Muscle of back (tissue), 13 donors: ENCODE measurements at places on chromosomes 5 and 9.

GRCh38 chr9:88049677-88050307 lies 75.5 kb upstream of the CDK20 start:
- no peak for DNase-seq

GRCh38 chr5:133905424-133905823 lies 63.0 kb downstream of the C5orf15 start:
- no peak for DNase-seq

DNA sequence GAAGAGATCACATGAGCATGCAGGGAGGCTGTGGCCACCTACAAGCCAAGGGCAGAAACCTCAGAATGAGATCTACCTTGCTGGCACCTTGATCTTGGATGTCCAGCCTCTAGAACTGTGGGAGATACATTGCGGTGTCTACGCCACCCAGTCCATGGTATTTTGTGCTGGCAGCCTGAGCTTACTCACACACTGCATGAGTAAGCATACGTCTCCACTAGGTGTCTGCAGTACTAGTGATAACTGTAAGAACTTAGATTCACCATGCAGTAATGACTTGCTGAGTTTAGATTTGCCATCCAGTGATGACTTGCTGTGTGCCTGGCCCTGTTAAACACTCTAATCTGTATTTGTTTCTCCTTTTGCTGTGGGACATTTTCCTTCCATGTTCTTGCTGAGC lies 417.7 kb downstream of the GADD45G start:
- no peak for DNase-seq

DNA sequence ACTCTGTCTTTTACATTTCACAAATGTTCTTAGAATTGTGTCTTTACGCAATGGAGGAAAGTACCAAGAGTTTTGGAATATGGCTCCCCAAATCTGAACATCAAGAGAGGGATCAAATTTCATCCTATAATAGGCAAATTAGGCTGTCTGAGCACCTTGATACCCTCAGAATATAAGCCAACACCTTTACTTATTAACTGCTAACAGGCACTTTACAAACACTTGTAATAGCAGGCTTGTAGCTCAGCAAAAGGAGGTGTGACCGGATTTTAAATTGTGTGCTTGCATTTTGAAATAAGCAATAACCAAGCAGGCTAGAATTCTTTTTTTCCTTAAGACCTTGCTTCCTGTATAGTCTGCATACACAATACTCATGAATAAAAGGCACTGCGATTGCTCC lies 92.0 kb downstream of the ATP10B start:
- no peak for DNase-seq

- DNase-seq = peak; percentile 59
These were observed 76.8 kb downstream of the STK10 start for GRCh38 chr5:172110921-172111851.

DNA sequence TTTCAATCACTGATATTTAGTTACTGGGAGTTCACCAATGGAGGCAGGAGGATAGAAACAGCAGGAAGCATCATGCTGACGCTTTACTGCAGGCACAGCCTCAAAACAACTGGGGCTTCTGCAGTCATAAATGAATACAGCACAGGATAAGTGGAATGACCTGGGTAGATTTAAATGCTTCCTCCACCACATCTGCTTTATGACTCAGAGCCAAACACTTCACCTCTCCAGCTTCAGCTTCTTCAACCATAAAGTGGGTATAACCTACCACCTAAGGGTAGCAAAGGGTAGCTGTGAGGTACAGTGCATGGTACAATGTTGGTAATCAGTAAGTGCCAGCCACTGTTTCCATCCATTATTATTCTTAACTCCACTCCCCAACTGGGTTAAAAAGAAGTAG lies 28.4 kb downstream of the RASEF start:
- DNase-seq = no peak

GRCh38 chr5:177462021-177462670 lies 11.3 kb downstream of the DBN1 start:
- no peak for DNase-seq

DNA sequence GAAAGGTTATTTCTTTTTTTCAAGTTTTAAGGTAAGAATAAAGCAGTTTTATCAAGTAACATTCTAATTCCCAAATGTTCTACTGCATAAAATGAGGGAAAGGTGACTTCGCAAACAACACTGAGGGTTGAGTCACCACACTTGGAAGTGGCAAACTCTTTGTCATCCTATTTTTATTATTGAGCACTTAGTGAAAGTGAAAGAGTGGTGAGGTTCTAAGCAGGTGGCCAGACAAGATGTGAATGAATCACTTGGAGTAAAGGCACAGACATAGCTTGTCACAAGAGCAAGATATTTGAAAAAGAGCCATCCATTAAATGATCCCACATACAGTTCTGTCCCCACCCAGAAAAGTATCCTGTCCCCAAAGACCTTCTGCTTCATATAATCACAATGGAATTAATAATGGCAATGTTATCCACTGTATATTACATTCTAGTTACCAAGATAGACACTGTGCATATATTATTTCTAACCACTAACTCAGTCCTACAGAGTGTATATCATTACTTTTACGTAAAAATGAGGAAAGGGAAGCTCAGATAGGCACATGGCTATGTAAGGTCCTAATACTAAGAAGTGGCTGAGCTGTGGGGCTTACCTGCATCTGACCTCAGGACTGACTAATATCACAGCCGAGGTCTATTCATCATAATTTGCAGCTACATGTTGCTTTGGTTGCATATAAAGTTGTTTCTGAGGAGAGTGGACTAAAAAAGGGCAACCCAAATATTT lies 730.4 kb upstream of the MEF2C start:
- no peak for DNase-seq

- no peak for DNase-seq
These were observed 4.7 kb upstream of the SUSD1 start for GRCh38 chr9:112179816-112180215.

- no peak for DNase-seq
These were observed 156.9 kb downstream of the PAM start for GRCh38 chr5:102911973-102912372.

- no peak for DNase-seq
These were observed 430 bp upstream of the MSH3 start for GRCh38 chr5:80654054-80654390.

GRCh38 chr9:89408628-89409101 lies 89.2 kb downstream of the SEMA4D start:
- DNase-seq = no peak

DNA sequence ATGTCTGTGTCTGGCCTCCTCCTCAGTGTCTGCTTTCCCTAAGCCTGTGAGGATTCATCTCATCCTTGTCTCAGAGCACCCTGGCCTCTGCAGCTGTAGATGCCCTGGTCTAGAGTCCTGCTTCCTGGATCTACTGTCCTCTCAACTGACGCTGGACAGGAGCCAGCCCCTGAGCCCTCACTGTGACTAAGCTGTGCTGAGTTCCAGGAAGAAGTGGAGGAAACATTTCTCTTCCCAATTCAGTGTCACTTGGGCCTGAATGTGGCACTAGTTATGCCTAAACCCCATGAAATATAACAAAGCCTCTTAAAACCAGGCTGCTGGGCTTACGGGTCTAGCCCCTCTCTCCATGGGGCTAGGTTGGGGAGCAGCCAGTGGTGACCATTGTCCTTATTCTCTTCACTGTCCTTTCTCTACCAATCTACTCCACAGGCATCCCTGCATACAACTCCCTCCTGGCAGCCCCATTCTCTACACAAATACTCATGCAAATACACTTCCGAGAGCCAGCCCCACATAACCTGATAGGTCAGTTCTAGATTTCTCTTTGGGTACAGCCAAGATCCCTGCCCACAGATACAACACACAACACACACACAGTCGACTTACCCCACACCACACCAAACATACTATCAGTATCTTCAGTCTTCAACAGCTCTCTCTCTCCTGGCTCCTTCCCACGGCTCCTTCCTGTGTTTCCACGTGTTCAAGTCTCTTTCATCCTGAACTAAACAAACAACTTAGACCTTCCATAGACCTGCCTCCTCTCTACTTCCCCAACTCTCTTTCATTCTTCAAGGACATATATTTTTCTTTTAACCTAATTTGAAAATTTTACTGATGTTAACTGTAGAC lies 220.8 kb downstream of the SNX18 start:
- DNase-seq = no peak

GRCh38 chr5:135161221-135161620 lies 127.2 kb upstream of the PITX1 start:
- no peak for DNase-seq

DNA sequence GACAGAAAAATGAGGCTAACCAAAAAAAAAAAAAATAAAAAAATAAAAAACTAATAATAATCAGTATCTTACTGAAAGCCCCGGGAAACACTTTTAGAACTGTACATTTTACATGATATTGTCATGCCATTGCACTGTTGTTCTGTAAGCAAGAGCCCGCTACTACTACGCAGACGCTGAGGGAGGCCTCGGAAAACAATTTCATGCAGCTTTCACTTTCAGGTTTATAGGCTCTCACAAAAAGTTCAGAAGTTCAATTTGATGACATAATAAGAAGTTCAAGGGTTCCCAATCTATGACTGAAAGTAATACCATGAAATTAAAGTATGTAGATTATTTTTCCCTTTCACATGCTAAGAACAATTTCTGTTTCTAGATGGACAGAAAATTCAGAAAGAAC lies 318.3 kb upstream of the ITGA1 start:
- DNase-seq = no peak

DNA sequence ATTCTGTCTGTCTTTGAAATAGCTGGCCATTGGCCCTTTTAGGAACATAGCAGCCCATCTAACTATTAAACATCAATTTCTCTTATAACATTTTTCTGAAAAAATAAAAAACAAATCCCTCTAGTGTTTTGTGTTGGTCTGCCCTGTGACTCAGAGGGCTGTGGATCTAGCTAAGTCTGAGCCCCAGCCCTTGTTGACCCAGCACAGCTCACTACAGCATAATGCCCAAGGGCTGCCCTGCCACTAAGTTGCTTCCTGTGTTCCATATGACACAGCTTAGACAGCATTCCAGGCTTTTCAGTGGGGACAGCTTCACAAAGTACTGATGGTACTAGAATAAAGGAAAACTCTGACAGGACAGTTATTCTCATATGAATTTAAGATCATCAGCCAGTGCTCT lies 136.0 kb downstream of the SCAMP1 start:
- no peak for DNase-seq

DNA sequence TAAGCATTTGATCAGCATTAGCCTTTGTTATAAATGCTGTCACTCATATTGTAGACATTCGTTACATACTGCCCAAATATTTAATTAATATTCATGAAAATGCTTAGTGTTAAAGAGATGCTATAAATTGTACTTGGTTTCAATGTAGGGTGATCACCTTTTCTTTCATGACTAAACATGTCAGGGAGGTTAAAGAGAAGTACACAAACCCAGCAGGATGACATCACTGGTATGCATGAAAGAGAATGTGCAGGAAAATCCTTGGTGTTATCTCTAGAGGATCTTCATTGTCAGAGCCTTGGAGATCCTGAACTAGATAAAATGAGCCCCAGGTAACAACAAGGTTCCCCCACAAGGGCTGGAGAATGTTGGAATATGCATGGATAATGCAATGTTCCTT lies 33.0 kb upstream of the SV2C start:
- no peak for DNase-seq

- DNase-seq = no peak
These were observed 44.3 kb downstream of the FBN2 start for GRCh38 chr5:128493657-128494329.

- no peak for DNase-seq
These were observed 33.6 kb upstream of the SLC36A1 start for GRCh38 chr5:151413800-151414199.

DNA sequence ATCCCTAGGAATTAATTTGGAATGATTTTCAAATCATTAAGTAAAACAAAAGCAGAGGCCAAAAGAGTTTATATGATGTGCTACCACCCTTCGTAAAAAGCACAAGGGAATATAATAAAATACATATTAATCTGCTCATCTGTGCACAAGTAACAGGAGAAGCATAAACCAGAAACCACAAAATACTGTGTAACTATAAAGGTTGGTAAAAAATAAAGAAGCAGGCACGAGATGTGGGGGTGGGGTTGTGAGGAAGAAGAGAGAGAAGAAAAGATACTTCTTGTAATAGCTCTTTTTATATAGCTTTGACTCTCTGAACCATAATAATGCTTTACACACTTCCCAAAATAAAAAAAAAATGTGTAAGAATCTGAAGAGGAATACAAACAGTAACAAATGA lies 214.9 kb upstream of the EFNA5 start:
- no peak for DNase-seq

GRCh38 chr9:436482-436881 lies 221.8 kb downstream of the DOCK8 start:
- no peak for DNase-seq

DNA sequence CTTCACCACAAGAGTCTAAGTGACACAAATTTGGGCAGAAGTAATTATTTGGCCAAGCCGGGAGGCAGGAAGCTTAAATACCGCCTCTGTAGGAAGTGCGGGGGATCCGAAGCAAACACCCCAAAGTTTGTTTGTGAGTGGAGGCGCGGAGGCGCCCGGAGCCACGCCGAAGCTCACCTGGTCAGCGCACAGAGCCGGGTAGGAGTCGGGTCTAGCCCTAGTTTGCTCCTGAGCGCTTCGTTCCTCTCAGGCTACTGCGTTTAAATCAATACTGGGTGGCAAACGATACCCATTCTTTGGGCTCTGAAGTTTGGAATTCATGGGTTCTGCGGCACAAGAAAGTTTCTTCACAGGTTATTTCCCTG lies 855 bp downstream of the MCC start:
- DNase-seq = peak; percentile 46

- no peak for DNase-seq
These were observed 27.4 kb downstream of the SLC36A1 start for GRCh38 chr5:151474799-151475198.

GRCh38 chr5:61465066-61465465 lies 133.0 kb downstream of the ZSWIM6 start:
- DNase-seq = no peak

DNA sequence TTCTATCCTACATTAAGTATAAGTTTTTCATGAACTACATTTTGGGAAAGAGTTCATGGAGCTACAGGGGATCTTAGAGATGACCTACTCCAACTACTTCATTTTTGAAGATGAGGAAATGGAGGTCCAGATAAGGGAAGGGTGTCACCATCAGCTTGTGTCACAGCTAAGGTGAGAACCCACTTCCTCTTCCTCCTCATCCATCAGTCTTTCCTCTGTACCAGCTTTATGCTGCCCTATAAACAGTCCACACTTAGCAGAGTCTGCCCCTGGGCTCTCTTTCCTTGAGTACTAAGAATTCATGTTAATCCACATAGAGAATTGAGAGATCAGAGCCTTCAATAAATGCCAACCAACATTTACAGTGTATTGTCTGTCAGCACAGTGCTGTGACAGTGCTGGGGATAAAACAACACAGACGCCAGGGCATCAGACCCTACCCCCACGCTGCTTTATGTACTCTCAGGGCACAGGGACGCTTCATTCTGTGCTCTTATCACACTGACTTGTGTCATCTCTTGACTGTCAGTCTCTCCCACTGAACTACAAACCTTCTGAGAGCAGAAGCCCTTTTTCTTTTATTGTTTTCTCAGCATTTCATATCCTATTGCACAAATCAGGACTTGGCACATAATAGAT lies 22.1 kb downstream of the ADRB2 start:
- no peak for DNase-seq

GRCh38 chr5:159835548-159835947 lies 80.7 kb upstream of the ADRA1B start:
- DNase-seq = no peak
